ENCODE measurements at places on chromosomes 4 and X.

DNA sequence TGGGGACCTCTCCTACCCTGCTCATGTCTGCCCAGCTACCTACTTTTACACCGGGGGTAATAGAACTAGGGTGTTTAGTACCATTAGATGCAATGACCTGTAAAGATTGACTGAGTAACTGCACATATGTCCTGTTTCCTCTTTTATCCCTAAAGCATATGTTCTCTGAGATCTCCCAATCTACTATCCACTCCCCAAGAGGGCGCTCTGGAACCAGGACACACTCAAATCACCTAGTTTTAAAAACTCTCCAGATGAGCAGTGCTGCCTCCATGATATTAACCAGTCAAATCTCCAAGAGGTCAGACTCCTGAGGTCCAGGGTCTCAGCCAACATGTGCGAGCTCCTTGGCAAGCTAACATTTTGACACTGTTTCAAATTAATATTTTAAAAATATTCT, 87.0 kb upstream of the TSPAN5 start:
- no peak for DNase-seq

DNA sequence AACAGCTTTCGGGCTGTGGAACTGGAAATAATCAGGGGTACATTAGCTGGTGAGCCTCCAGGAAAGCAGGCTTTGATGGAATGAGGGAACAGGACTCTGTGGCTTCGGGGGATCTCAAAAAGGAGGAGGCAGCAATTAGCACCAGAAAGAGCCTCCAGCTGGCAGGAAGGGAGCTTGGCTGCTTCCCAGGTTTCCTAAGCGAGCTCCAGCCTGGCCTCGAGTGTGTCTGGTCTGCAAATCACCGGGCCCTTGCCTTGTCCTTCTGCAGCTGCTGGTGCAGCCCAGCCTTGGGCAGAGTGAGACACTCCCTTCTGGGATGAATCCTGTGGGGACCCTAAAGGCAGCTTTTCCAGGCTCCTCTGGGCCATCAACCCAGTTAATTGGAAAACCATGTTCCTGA, 10.7 kb upstream of the PDHA1 start:
- no peak for DNase-seq

DNA sequence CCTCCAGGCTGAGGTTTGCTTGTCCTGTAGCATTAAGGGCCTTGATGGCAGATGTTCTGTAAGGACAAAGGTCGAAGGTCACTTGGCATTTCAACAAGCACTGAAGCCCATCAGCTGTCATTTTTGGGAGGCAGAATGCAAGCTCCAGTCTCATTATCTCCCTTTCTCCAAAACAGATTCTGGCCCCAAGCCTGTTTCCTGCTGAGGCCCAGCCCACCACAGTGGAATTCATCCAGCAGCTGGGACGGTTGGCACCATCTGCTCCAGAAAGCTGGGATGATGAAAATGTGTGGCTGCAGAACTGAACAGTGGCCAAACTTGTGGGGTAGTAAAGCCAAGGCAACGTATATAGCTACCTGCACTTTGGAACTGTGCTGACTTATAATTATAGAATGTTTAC, 17.7 kb upstream of the PPEF2 start:
- no peak for DNase-seq

DNA sequence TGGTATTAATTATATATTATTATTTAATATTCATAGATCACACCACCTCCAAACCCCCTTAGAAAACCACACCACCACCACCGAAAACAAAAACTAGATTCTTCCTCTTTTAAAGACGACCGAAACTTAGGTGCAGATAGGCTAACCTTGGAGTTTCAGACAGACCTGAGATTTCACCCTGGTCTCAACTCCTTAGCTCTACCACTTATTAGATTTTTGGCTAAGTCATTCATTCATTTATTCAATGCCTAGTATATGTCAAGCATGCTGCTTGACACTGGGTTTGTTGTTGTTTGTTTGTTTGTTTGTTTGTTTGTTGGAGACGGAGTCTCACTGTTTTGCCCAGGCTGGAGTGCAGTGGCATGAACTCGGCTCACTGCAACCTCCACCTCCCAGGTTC, 9.5 kb upstream of the BMP2K start:
- no peak for DNase-seq

DNA sequence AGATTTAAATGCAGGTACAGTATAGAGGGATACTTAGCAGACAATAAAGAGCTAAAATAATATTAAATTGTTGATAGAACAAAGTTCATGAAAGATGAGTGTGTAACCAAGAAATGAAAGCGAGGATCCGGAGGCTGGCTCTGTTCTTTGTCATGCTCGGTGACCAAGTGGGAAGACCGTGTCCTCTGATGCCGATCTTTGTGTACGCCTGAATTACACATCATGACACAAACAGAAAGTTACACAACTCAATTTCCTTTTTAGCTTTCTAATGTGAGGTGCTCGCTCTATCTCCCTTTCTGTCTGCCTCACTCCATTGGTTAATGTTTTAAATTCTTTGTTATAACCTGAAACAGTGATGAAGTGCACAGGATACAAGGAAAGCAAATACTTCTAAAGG, 114.8 kb upstream of the NEIL3 start:
- no peak for DNase-seq

GRCh38 chrX:106649523-106650428, 38.0 kb downstream of the RADX start:
- DNase-seq: no peak

DNA sequence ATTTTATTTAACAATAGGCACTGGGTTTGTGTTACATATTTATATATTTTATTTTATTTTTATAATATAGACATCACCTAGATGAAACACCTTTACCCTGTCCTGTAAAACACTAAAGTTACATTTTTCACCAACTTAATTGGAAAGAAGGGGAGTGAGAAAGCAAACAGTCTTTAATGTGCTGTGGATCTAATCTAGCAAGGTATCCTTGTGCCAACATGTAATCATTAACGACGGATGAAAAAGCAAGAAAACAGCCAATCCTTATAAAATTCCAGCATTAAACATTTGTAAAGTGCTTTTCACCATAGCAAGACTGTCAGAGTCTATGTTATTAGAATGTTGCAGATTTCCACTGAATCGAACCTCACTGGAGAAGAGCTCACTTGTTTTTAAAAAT, 92.7 kb downstream of the HHIP start:
- DNase-seq: no peak
